Activated naive CD8-positive, alpha-beta T cell treated with anti-CD3 and anti-CD28 coated beads, Interleukin-2, amount 50 U/mL, for 16 hours (primary cell): ENCODE measurements at places on chromosomes 12 and 14.

DNA sequence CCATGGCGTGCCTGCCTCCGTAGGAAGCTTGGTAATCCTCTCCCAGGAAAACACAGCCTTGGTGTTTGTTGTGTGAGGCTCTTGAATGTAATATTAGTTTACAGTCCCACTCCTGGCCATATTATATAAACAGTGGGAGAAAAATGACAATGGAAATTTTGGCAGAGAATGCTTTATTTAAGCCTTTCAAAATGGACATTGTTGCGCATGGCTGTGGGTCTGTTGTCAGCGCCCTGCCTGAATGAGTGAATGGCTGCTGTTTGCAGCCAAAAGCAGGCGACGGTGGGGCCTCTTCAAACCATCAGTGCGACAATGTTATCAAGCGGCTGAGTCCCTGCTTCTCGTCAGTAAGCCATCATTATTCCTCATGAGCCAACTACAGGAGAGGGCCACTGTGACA is 201.8 kb upstream of the RMST start:
- no peak for DNase-seq

GRCh38 chr12:130765186-130765659 is 49.1 kb upstream of the RIMBP2 start:
- DNase-seq = no peak

DNA sequence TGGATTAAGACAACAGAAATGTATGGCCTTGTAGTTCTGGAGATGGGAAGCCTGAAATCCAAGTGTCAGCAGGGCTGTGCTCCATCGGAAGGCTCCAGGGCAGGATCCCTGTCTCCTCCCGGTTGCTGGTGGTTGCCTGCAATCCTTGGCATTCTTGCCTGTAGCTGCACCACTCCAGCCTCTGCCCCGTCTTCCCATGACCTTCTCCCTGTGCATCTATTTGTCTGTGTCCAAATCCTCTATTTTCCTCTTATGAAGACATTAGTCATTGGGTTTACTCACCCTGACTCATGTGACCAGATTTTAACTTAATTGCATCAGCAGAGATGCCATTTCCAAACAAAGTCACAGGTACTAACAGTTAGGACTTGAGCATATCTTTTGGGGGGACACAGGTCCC is 15.1 kb downstream of the TUNAR start:
- no peak for DNase-seq

DNA sequence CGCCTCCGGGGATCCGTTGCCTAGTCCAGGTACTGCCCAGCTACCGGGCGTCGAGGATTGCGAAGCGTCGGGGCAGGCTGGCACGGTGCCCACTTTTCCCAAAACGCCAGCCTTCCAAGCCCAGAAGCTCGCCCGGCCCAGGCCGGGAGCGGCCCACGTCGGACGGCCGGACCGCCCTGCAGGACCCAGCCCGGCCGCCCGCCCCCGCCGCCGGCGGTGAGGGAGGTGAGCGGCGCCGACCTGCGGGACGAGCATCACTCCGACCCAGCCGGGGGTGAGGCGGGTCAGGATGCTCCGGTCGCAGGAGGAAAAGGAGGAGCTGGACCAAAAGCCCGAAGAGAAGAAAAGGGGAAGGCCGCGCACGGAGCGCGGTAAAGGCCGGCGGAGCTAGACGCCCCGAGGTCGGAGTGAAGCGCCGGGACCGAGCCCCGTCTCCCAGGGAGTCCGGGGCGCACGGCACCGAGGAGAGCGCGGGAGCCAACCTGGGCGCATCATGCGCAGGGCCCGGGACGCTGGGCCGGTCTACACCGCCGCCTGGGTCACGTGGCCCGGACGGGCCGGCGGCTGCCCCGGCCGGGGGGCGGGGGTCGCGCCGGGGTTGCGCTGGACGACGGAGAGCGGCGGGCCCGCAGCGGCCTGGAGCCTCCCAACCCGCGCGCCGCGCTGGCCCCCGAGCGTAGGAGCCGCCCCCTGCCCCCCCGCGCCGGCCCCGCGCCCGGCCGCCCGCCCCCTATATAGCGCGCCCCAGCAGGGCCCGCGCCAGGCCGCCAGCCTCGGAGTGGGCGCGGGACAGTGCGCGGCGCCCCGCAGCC is at the start of gene AQP5:
Gene AQP5 (plus strand): TSS at position 762 of the 812 bp plus-strand sequence. CDS start 146 bp downstream, outside the sequence.
- DNase-seq = no peak

GRCh38 chr12:53514628-53515290 is 7.5 kb upstream of the NPFF start:
- DNase-seq = no peak

DNA sequence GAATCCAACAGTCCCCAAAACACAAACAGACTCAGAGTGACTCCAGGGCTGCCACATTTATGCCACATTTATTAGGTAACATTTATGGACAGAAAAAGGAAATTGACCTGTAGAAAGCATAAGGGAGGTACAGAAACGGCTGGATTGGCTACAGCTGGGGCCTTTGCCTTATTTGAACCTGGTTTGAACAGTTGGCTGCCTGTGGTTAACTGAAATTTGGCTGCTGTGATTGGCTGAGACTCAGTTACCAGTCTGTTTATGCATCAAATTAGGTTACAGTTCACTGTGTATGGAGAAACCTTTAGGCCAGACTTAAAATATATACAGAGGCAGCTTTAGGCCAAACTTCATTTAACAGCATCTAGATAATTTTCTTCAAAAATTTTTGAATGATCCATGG is 27.8 kb upstream of the PCNX1 start:
- DNase-seq = no peak

DNA sequence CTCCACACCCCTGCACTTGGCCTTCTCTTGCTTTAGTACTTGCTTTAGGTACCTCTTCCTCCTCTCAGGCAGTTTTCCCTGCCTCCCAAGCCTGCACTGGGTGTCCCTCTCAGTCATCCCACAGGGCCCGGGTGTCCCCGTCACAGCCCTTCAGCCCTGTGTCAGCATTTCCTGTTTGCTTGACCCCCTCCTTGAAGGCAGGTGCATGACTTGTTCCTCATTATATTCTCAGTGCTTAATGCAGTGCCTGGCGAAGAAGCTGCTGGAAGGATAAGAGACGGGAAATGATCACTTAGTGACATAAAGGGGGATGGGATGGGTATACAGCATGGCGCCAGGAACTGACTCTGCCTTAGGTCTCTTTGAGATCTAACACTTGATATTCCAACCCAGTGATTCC is 61.5 kb downstream of the IQSEC3 start:
- no peak for DNase-seq

DNA sequence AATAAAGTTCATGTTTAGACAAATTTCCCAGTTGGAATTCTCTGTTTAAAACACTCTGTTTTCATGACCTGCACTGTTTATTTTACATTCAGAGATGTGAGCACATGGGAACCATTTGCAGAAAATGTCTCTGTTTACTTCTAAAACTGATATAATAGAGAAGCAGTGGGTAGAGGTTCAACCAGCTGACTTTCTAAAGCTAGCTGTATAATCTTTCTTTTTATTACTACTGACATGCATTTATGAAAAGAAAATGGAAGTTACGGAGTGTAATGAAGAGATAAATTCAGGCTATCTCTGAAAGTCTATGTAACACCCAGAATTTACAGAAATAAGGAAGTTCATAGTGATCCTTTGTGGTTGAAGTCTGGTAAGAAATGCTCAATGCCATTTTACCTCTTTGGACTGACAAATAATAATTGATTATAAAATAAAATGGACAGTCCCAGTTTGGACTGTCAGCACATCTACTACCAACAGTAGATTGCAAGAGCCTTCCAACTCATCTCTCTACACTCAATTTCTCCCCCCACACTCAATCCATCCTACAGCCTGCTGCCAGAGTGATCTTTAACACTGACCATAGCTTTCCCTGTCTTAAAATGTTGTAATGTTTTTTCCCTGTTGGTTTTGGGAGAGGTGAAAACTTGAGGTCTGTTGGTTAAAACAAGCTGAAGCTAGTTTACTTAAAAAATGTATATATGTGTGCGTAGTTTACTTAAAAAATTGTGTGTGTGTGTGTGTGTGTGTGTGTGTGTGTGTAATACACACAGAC is 137.4 kb downstream of the AEBP2 start:
- no peak for DNase-seq

DNA sequence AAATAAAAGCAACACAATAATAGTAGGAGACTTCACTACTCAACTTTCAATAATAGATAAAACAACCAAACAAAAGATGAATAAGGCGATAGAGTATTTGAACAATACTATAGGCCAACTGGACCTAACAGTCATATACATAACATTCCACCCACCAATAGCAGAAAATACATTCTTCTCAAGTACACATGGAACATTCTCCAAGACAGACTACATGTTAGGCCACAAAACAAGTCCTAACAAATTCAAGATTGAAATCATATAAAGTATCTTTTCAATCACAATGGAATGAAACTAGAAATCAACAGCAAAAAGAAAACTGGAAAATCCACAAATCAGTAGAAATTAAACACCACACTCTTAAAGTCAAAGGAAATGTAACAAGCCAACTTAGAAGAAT is 28.8 kb downstream of the RAD52 start:
- DNase-seq = no peak

- DNase-seq = no peak
Observed at GRCh38 chr14:94773061-94773648, 3.2 kb upstream of the GSC start.

GRCh38 chr14:104650057-104650980 is 39.1 kb upstream of the INF2 start:
- DNase-seq = peak; percentile 39

GRCh38 chr12:12812174-12812573 is 972 bp upstream of the DDX47 start:
- DNase-seq = no peak

DNA sequence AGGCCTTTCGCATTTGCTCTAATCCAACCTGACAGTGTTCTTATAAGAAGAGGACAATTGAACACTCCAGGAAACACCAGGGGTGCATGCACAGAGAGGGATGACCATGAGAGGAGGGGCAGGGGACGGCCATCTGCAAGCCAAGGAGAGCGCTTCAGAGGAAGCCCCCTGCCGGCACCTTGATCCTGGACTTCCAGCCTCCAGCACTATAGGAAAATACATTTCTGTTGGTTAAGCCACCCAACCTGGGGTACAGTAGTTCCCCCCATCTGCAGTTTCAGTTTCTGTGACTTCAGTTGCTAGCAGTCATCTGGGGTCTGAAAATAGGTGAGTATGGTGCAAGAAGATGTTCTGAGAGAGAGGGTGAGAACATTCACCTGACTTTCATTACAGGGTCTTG is 64.7 kb downstream of the CLMN start:
- DNase-seq = no peak

GRCh38 chr12:31603546-31604009 is 12.6 kb upstream of the DENND5B start:
- no peak for DNase-seq

- DNase-seq = no peak
Observed at GRCh38 chr14:99699861-99700260, 15.8 kb downstream of the CYP46A1 start.

GRCh38 chr14:65906344-65906743 is 493.8 kb downstream of the FUT8 start:
- DNase-seq = no peak

DNA sequence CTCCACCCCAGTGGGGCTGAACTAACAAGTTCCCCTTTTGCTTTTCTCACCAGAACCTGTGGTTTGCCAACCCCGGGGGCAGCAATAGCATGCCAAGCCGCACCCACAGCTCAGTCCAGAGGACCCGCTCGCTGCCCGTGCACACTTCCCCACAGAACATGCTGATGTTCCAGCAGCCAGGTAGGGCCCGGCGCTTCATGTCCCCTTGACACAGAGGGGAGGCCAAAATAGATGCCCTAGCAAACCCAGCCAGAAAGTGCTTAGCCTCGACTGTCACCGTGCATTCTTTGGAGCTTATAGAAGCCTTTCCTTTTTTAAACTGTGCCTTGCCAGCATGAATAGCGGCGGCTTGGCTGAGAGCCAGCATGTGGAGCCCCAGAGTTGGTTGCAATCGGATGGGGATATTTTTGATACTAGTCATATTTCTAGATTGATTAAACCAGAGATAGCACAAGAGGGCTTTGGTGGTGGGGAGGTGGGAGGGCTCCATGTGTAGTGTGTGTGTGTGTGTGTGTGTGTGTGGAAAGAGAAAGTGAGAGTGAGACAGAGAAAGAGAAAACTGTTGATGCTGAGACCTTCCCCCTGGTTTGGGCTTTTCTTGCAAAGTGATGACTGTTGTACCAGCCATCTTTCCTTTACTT is 126.1 kb downstream of the GCH1 start:
- peak; percentile 56 for DNase-seq

DNA sequence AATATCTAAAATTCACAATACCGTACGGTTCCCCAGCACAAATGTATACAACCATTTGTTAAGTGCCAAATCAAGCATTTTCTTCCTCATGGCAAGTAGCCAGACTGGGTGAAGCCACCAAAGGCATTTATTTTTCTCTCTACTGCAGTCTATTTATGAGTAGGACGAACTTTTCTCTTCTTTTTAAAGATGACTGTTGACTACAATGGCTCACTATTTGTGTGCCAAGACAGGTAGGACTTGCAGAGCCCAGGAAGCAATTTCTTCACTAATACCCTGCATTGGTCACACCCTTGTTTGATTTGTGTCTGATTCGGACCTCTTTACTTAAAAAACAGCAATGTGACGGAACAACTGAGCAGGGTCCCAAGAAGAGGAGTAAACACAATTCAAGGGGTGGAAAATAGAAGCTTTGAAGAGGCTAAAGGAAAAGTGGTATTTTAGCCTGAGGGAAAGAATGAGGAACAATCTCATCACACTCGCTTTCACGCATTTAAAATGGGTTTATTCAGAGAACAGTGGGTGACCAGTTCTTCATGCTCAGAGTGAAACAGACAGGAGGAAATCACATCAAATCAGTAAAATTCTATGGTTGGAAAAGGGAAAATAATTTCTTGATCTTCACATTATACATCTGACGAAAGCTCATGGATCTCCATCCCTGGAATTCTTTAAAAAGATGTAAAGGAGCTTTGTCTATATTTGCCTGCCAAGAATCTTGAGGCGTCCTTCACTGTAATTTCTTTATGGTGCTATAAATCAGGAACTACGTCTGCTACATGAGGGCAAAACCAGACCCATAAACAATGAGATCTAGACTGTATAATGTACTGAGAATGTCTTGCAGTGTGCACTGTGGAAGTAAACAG is 183.8 kb downstream of the PPM1H start:
- DNase-seq = no peak

- DNase-seq = no peak
Observed at GRCh38 chr12:100845095-100845494, 50.5 kb downstream of the ANO4 start.

DNA sequence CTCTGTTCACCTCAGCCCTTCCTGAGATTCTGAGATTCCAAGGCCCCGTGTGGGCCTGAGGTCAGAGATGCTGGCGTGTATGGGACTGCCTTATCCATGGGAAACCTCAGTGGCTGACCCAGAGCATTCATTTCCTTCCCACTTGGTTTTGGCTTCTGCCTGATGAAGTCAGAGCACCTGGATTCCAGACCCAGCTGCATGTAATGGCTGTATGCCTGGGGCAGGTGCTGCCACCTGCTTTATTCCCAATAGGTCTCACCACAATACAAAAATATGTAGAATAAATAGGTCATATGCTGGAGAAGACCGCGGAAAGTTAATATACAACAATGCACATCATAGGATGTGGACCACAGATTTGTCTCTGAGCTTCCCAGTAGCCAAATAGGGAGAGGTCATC is 25.6 kb downstream of the FIGNL2 start:
- DNase-seq = no peak
